Activated naive CD8-positive, alpha-beta T cell treated with anti-CD3 and anti-CD28 coated beads for 36 hours (primary cell): ENCODE measurements at places on chromosomes 5 and 9. TPM values are rescaled to one million over a fixed set of nuclear protein-coding genes. Genes with fewer than 3 reads are reported as not detected.

The TNFSF15 gene
- total RNA-seq = 2.4 TPM

GRCh38 chr9:74479711-74480110 is 17.4 kb upstream of the RORB start:
- no peaks in the 10 kb centered on the region for H3K36me3 ChIP-seq
- H3K4me3 ChIP-seq = no peak overlapping the region
- DNase-seq = no peak
- H3K4me1 ChIP-seq = no peaks in the 10 kb centered on the region
- H3K27me3 ChIP-seq = no peaks in the 10 kb centered on the region
- H3K27ac ChIP-seq = no peak overlapping the region

The TOR4A gene
- total RNA-seq = 3.6 TPM

DNA sequence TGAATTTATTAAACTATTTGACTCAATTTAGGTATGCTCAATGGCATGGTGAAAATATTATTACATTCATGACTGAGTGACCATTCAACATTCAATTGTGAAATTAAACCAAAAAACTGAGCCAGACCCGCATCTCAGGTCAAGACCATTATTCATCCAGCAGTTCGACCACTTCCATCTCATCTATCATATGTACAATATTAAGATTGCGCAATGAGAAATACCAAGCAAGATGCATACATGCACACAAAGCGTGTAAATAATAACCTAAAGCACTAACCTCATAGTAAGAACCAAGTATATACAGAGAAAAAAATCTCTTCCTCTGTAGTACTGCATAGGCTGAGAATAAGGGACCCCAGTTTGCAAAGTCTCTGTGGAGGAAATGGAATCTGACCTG is 310.2 kb downstream of the ADGRV1 start:
- peaks cover 36% of the 10 kb centered on the region for H3K4me1 ChIP-seq
- no peaks in the 10 kb centered on the region for H3K36me3 ChIP-seq

DNA sequence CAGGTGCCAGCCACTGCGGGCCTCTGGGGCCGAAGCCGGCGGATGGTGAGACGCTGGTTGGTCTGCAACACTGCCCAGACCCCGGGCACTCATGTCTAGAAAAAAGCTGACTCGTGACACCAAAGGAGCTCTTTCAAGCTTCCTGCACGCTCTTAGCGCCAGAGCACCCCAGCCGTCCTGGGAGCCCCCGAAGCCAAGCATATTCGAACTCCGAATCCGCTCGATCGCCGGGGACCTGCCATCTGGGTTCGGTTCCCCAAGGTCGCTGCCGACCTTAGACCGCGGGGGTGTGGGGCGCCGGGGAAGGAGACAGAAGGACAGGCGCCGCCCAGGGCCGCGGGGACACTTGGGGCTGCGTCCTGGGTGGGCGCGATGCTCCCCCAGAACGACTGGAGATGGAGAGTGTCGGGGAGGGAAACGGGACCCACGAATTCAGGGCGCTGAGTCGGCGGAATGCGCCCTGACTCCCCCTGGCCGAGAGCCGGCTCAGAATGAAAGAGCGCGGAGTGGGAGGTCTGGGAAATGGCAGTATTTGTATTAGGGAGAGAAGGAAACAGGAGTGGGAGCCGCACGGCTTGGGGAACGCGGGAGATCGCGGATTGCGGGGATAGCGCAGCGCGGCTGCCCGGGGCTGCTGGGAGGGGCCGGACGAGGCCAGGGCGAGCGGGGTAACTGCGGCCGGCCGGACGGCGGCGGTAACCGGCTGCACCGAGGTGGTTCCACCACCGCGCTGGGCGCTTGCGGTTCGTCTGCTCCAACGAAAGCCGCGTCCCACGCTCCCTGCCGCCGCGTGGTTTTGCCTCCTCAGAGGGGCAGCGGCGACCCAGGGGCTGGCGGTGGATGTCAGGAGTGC is 20.1 kb upstream of the MARCHF6 start:
- H3K27ac ChIP-seq = peak overlapping the region; percentile 47
- peak; percentile 20 for DNase-seq
- H3K4me1 ChIP-seq = peaks cover 4% of the 10 kb centered on the region

The CAMK2A gene
- total RNA-seq = not detected

DNA sequence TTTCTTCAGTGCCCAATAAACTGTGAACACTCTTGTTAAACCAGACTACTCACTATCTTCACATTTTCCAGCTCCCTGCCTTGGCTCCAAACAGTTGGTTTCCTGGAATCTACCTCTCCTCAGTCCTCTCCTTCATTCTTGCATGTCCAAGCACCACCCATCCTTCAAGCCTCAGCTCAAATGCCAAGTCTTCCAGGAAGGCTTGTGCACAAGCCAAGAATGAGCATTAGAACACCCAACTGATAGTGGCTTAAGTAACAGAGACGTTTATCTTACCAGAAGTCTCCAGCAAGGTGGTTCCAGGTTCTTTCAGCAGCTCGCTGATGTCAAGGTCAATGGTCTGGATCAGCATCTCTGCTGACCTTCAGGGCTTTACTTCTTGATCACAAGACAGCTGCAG is 60.1 kb downstream of the PTPDC1 start:
- no peaks in the 10 kb centered on the region for H3K4me1 ChIP-seq
- H3K36me3 ChIP-seq = no peaks in the 10 kb centered on the region
- DNase-seq = no peak
- H3K4me3 ChIP-seq = no peak overlapping the region

GRCh38 chr5:96823900-96824380 is 16.2 kb upstream of the ERAP1 start:
- no peak overlapping the region for H3K27ac ChIP-seq
- peaks cover 45% of the 10 kb centered on the region for H3K4me1 ChIP-seq
- no peak overlapping the region for H3K4me3 ChIP-seq
- H3K27me3 ChIP-seq = no peaks in the 10 kb centered on the region
- no peak for DNase-seq

GRCh38 chr5:40572937-40573336 is 106.8 kb upstream of the PTGER4 start:
- H3K36me3 ChIP-seq = no peaks in the 10 kb centered on the region
- peaks cover 21% of the 10 kb centered on the region for H3K4me1 ChIP-seq
- no peak overlapping the region for H3K4me3 ChIP-seq

DNA sequence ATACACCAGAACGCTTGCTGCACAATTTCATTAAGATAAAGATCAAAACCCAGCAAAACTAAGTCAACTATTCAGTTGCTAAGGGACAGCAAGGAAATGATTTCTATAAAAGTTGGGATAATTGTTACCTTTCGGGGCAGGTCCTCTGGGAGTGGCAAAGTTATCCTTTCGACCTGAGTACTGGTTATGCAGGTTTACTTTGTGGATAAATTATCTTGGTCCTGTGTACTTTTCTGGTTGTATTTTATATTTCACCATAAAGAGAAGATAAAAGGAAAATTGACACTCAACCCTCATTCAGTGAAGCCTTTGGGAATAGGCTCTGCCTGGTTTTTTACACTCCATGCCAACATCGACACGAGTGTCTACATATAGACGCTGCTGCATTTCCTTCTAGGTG is 146.5 kb downstream of the SYK start:
- no peaks in the 10 kb centered on the region for H3K36me3 ChIP-seq
- peaks cover 24% of the 10 kb centered on the region for H3K27me3 ChIP-seq
- no peak overlapping the region for H3K27ac ChIP-seq
- DNase-seq = no peak
- no peaks in the 10 kb centered on the region for H3K4me1 ChIP-seq

- peaks cover 46% of the 10 kb centered on the region for H3K4me1 ChIP-seq
- DNase-seq = no peak
- H3K4me3 ChIP-seq = no peak overlapping the region
- no peak overlapping the region for H3K27ac ChIP-seq
Observed at GRCh38 chr9:129850821-129851550, 15.7 kb downstream of the USP20 start.

- H3K4me1 ChIP-seq = no peaks in the 10 kb centered on the region
- H3K27ac ChIP-seq = no peak overlapping the region
Observed at GRCh38 chr5:72071906-72072305, 35.4 kb upstream of the MAP1B start.

DNA sequence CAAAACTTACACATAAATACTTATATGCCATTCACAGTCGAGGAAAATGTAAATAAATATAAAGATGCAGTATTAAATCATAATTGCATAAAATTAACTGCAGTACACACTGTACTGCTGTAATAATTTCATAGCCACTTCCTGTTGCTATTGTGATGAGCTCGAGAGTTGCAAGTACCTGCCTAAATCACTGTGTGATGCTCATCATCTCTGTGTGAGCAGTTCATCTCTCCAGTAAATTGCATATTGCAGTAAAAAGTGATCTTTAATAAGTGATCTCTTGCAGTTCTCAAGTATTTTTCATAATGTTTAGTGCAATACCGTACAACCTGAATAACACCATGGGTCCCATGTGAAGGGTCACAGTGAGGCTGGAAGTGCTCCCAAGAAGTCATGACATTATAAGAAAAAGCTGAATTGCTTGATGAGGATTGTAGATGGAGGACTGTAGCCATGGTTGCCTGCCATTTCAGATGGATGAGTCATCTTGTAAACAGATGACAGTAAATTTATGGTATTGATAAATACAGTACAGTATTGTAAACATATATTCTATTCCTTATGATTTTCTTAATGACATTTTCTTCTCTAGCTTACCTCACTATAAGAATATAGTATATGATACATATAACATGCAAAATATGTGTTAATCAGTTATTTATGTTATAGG is 34.9 kb downstream of the SYK start:
- no peaks in the 10 kb centered on the region for H3K4me1 ChIP-seq
- H3K27me3 ChIP-seq = no peaks in the 10 kb centered on the region
- no peak overlapping the region for H3K27ac ChIP-seq
- no peak for DNase-seq
- H3K36me3 ChIP-seq = no peaks in the 10 kb centered on the region
- H3K4me3 ChIP-seq = no peak overlapping the region

DNA sequence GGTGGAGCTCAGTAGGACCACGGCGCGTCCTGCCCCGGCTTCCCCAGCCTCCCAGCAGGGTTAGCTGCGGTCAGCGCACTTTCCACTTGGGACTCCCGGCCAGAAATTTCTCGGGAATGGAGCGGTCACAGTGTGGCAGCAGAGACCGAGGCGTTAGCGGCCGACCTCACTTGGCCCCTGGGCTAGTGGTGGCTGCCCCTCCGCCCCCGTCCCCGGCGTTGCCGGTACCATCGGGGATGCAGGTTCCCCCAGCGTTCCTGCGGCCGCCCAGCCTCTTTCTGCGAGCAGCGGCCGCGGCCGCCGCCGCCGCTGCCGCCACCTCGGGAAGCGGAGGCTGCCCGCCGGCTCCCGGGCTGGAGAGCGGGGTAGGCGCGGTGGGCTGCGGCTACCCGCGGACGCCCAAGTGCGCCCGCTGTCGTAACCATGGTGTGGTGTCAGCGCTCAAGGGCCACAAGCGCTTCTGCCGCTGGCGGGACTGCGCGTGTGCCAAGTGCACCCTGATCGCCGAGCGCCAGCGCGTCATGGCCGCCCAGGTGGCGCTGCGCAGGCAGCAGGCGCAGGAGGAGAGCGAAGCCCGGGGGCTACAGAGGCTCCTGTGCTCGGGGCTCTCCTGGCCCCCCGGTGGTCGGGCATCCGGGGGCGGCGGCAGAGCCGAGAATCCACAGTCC is 460 bp downstream of the DMRTA1 start:
- peak overlapping the region; percentile 43 for H3K4me3 ChIP-seq
- H3K27me3 ChIP-seq = peaks cover 47% of the 10 kb centered on the region
- H3K4me1 ChIP-seq = peaks cover 4% of the 10 kb centered on the region
- DNase-seq = peak; percentile 55

GRCh38 chr9:134442486-134443173 is 116.4 kb downstream of the RXRA start:
- peaks cover 7% of the 10 kb centered on the region for H3K4me1 ChIP-seq
- DNase-seq = no peak
- H3K27ac ChIP-seq = no peak overlapping the region
- no peak overlapping the region for H3K4me3 ChIP-seq
- peaks cover 30% of the 10 kb centered on the region for H3K27me3 ChIP-seq

The SLC4A9 gene
- not detected for total RNA-seq

GRCh38 chr5:33261305-33261704 is 179.5 kb upstream of the TARS1 start:
- H3K4me1 ChIP-seq = no peaks in the 10 kb centered on the region
- no peak for DNase-seq
- peaks cover 4% of the 10 kb centered on the region for H3K36me3 ChIP-seq
- H3K27ac ChIP-seq = no peak overlapping the region
- no peaks in the 10 kb centered on the region for H3K27me3 ChIP-seq
- H3K4me3 ChIP-seq = no peak overlapping the region

DNA sequence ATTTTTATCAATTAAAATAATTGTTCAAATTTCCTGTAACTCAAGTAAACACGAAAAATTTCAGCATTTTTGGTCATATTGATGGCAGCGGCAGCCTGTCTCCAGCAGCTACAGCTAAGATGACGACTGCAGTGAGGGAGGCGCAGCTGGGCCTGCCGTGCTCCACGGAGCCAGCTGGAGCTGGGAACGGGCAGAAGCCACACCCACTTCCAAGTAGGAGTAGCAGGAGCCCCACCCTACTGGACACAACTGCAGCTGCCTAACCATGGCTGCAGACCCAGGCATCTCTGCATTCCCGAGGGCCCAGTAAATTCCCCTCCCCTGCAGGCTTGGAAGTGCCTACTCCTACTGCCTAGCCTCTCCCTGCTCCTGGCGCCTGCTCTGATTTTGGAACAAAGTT is 2031.7 kb downstream of the EFNA5 start:
- no peak overlapping the region for H3K27ac ChIP-seq
- H3K4me1 ChIP-seq = no peaks in the 10 kb centered on the region
- DNase-seq = no peak
- H3K4me3 ChIP-seq = no peak overlapping the region

The SHROOM1 gene
- 1.8 TPM for total RNA-seq

- H3K27me3 ChIP-seq = peaks cover 41% of the 10 kb centered on the region
- H3K27ac ChIP-seq = no peak overlapping the region
- no peak overlapping the region for H3K4me3 ChIP-seq
- H3K4me1 ChIP-seq = no peaks in the 10 kb centered on the region
- H3K36me3 ChIP-seq = no peaks in the 10 kb centered on the region
- DNase-seq = no peak
Observed at GRCh38 chr9:88243736-88244135, 105.5 kb upstream of the SPATA31C2 start.

The KCNV2 gene
- not detected for total RNA-seq

GRCh38 chr5:116494784-116495450 is 79.7 kb downstream of the SEMA6A start:
- H3K27ac ChIP-seq = no peak overlapping the region
- no peak overlapping the region for H3K4me3 ChIP-seq
- no peak for DNase-seq
- H3K36me3 ChIP-seq = peaks cover 2% of the 10 kb centered on the region

- H3K36me3 ChIP-seq = no peaks in the 10 kb centered on the region
- H3K27ac ChIP-seq = no peak overlapping the region
- H3K27me3 ChIP-seq = no peaks in the 10 kb centered on the region
Observed at GRCh38 chr5:173812811-173813550, 75.2 kb upstream of the CPEB4 start.

- no peaks in the 10 kb centered on the region for H3K27me3 ChIP-seq
- no peak for DNase-seq
- H3K4me1 ChIP-seq = no peaks in the 10 kb centered on the region
- no peak overlapping the region for H3K4me3 ChIP-seq
- no peak overlapping the region for H3K27ac ChIP-seq
Observed at GRCh38 chr5:153546566-153546965, 56.1 kb downstream of the GRIA1 start.

GRCh38 chr5:1801222-1801966 is at the start of gene NDUFS6:
NDUFS6 (plus strand) TSS chr5:1801407; CDS start chr5:1801418, 11 bp downstream.
- H3K27ac ChIP-seq = peak within 1 kb of the TSS; percentile 96
- H3K36me3 ChIP-seq = peaks cover 57% of the 10 kb centered on the region
- peak within 1 kb of the TSS; percentile 90 for H3K4me3 ChIP-seq
- H3K4me1 ChIP-seq = peaks cover 50% of the 10 kb centered on the region
- H3K27me3 ChIP-seq = no peaks in the 10 kb centered on the region

The PCDHGB2 gene
- total RNA-seq = not detected
